Left ventricle myocardium inferior (tissue), 1 donor: ENCODE measurements at places on chromosomes 6 and 20.

DNA sequence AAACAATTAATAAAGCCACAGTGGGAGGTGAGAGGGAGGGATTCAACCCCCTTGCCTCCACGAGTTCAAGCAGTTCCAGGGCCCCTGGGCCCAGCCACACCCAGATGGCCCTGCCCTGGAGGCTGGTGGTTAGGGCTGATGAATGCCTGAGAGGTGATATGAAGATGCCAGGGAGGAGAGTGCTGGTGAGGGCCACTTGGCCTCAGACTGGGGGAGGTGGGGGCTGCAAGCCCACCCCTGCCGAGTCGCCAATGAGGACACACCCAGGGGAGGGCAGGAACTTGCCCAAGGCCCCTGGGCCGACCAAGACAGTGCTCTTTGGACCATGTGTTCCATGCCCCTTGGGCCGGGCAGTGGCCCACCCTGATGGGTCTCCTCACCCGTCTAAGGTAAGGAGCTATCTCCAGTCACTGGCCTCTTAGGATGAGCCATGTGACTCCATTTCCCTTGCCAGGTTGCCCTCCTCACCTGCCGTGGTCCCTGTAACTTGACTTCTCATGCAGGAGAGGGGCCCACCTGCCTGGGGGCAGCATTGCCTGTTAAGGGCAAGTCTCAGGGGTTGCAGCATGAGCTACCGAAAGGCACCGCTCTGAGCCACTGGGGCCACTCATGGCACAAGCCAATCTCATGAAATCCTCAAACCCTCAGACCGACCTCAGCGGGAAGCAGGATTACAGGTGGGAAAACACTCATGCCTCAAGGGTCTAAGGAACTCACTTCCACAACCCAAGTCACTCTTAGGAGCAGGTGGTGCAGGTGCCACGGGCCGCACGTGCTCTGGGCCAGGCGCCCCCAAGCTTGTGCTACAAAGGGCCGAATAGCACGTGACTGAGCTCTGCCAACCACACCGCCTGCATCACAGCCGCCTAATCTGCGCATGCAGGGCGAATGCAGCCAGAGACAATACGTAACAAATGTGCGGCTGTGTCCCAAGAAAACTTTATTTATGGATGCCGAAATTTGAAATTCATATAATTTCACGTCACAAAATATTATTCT is 147.4 kb upstream of the MLN start:
- no peak for DNase-seq

- no peak for DNase-seq
Observed at GRCh38 chr6:46440641-46441040, 50.6 kb downstream of the RCAN2 start.

GRCh38 chr6:107030151-107030550 is 2.2 kb downstream of the MTRES1 start:
- no peak for DNase-seq

- no peak for DNase-seq
Observed at GRCh38 chr6:35610830-35611229, 77.9 kb downstream of the FKBP5 start.
